ENCODE measurements at places on chromosomes 3 and 15.

DNA sequence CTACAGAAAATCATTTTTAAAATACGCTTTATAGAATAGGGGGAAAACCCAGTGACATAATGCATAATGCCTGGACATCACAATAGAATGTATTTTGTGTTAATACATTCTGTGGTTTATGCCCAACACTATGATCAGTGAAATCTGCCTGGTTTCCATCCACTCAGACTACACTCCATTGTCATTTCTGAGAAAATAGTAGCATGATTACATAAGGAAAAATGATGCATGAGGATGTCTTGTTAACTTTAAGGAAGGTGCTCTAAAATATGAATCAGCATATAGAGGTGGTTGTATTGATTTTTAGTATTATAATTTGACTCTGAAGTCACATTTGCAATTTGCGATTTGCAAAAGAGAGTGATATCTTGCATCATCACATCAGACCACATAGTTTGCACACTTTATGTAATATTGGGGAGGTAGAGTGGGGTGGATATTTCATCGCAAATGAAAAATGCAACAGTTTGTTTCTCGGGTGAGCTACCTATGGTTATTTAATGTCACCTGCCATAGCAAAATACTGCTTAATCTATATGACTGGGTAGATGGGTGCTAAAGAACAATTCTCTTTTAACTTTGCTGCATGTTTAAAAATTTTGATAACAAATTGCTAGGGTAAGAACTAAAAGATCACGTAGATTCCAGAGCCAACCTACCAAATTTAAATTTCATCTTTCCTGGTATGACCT lies 403.9 kb downstream of the IL5RA start:
- DNase-seq = no peak

DNA sequence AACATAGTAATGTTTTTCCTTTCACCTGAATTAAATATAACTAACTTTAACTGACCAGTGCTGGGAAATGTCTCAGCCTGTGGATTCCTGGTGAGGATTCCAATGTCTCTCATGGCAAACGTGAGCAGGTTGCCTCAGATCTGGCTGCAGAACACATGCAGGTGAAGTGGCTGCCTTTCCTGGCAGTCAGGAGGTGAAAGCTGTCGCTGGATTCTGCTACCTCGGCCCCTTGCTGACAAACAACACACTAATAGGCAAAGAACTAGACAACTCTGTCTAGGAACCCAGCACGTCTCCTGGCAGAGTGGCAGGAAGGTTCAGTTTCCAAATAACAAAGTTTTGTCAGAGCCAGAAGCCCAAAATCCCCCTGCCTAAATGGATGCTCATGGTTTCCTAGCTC lies 400.8 kb upstream of the PPP2R3A start:
- DNase-seq = no peak

GRCh38 chr15:22866079-22866478 lies 27.6 kb downstream of the NIPA2 start:
- no peak for DNase-seq

GRCh38 chr3:167673221-167673620 lies 19.5 kb upstream of the WDR49 start:
- no peak for DNase-seq

- DNase-seq = no peak
Observed at GRCh38 chr3:57659806-57660439, 33.0 kb downstream of the DENND6A start.

GRCh38 chr15:44137750-44138149 lies 57.3 kb downstream of the FRMD5 start:
- DNase-seq = no peak

GRCh38 chr3:183591881-183592521 lies 36.5 kb upstream of the KLHL6 start:
- no peak for DNase-seq

- no peak for DNase-seq
Observed at GRCh38 chr3:128334086-128334645, 132.5 kb downstream of the DNAJB8 start.

GRCh38 chr15:57245714-57246113 lies 130.6 kb upstream of the CGNL1 start:
- DNase-seq = no peak

GRCh38 chr3:194395212-194395611 lies 3.9 kb downstream of the GP5 start:
- no peak for DNase-seq

GRCh38 chr15:77630956-77631744 lies 1.6 kb downstream of the LINGO1 start:
- no peak for DNase-seq

DNA sequence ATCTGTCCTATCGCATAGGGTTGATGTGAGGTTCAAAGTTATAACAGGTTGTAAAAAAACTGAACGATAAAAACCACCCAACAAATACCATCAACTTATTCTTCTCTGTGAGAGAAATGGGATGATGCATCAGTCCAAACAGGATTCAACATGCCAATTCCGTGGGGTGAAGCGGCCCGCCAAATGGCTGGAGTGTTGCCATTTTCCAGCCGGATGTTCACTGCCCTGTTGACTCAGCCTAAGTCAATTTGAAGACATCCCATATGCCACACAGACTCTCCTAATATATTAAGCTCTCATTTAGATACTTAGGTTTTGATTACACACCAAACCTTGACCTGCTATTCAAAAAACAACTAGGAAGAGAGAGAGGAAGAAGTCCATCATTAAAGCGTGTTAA lies 311.1 kb downstream of the VPS13C start:
- DNase-seq = no peak

GRCh38 chr3:30162579-30162978 lies 443.8 kb upstream of the TGFBR2 start:
- no peak for DNase-seq

DNA sequence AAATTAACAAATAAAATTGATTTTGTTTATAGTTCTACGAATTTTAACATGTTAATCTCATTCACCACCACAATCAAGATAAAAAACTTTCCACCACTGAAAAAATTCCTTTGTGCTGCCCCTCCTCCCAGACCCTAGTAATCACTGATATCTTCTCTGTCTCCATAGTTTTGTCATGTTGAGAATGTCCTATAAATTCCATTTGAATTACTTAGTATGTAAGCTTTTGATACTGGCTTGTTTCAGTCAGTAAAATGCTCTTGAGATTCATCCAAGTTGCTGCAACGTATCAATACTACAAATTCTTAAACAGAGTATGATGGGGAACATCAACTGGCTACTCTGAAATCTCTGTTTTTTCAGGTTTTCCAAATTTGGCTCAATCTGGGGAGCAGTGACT lies 129.6 kb downstream of the CTNNB1 start:
- no peak for DNase-seq

DNA sequence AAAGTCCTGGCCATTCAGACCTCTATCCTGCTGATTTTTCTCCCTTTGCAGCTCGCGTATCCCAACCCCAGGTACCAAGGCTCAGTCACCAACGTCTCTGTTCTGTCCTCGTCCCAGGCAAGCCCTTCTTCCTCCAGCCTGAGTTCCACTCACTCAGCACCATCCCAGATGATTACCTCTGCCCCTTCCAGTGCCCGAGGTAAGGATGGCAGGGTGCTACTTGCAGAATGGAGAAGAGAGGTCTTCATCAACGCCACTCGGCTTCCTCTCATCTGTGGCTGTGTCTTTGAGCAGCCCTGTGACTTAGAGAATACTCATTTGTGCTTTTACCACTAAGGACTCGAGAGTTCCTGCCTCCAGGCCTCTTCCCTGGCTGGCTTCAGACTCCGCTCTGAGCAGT lies 22.6 kb upstream of the MANF start:
- DNase-seq = no peak

DNA sequence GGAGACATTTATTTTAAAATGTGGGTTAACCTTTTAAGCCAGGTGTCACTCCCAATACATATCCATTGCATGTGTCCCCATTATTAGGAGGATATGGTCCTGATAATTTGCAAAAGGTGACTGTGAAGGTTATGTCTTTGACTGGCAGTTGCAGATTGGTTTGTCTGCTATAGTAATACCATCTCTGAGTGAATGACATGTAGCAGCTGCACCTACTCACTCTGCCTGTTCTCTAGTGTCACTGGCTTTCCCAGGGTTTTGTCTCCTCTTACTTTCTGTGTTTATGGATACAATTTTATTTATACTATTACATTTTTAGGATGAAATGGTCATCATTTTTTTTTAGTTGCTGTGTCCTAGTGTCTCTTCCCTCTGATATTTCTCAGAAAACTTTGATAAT lies 393.2 kb downstream of the C3orf38 start:
- no peak for DNase-seq

DNA sequence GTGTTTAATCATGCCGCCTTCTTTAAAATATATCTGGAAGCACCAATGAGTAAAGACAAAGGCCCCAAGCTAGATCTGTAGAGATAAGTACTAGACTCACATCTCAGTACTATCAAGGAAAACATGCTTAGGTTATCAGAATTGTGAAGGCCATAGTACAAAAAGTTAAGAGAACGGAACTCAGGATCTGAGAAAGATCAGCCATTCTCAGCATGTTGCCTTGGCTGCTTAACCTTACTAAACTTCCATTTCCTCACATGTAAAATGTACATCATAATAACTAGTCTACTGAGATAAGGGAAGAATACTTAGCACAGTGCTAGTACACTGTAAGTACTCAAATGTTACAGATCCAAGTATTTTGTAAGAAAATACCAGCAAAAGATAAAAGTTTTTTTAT lies 7.6 kb downstream of the DNAJC19 start:
- DNase-seq = no peak

GRCh38 chr3:48070030-48070429 lies 53.8 kb upstream of the MAP4 start:
- no peak for DNase-seq

GRCh38 chr3:139427283-139428060 lies 38.0 kb upstream of the COPB2 start:
- DNase-seq = no peak

DNA sequence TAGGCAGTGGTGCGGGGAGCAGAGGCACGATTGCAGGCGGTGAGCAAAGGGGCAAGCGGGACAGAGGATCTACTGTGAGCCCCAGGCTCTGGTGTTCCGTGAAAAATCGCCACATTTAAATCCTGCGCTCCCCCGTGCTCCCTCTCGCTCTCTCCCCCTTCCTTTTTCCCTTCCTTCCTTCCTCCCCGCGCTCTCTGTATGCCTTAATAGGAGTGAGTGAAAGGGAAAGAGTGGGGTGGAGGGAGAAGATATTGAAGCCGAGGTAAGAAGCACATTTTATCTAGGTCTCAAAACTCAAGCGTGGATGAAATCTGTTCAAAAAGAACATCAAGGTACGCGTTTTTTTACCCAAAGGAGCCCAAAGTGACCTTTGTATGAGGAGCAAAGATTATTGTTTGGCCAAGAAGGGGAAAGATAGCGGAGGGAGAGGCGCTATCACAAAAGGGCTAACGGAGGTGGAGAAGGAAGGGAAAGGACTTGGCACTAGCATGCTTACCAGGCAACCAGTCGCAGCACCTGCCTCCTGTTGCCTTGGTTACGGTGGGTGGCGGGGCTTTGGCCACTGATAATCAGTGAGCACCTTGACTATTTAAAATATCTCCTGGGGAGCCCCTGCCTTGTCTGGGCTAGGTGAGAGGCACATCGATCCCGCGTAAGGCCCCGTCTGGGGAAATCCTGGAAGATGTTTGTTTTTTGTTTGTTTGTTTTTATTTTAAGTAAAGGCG lies 14.9 kb upstream of the AEN start:
- no peak for DNase-seq
